ENCODE measurements at places on chromosomes 16 and 17.

- no peak for DNase-seq
Measured at GRCh38 chr16:76910931-76911330, 280.1 kb upstream of the MON1B start.

DNA sequence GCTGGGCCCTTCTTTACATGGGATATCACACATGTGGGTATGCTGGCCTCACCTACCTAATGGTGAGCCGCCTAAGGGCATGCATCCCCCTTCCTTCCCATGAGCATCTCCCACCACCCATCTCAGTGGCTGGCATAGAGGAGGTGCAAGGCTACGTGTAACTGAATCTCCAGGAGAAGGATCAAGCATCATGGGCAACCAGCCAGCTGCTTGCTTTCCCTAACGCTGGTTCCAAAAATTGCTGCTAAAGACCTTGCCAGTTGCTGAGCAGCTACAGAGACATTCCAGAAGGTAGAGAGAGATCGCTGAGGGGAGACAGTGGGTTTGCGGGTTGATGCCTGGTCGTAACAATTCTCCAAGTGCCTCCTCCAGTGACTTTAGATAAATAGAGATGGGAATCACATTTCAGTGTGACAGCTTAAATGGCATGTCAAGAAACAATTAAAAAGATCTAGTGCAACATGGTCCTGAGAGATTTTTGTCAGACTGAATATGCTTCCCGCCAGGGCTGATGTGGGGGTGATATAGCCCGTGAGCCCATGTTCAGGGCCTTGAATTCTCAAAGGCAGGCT, 378.4 kb upstream of the CDH5 start:
- no peak for DNase-seq

DNA sequence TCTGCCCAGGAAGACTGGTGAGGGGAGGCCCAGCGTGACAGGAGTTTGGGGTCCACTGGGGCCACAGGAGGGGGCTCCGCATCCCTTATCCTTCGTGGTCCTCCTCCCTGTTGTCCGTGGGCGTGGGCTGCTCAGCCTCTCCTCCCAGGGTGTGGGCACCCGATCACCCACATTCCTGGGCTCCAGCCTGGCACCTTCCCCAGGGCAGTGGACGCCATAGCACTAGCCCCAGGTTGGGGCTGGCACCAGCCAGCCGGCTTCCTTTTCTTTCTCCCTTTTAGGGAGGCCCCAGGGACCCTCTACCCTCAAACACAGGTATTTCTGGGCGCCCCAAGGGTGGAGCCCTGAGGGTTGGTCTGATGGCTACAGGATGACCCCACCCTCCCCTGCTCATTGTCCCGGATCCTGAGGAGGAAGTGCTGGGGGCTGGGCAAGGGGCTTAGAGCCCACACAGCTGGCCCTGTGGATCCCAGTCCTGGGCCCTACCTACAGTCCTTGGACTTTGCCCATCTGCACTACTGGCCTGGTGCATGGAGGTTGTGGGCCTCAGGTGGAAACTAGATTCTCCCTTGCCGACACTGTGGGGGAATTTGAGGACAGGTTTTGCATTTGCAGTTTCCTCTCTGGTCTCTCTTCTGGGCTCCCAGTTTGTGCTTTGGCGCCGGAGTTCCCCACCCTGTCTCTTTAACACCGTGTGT, 1.1 kb downstream of the KIF1C start:
- DNase-seq: no peak

DNA sequence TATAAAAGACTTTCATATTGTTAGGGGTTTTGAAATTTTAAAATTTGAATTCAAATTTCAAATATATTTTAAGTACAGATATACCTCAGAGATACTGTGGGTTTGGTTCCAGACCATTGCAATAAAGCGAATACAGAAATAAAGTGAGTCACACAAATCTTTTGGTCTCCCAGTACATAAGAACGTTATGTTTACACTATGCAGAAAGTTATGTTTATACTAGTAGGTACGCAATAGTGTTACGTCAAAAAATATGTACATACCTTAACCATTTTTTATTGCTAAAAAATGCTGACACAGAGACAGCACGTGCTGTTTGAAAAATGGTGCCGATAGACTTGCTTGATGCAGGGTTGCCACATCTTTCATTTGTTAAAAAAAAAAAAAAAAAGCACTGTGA, 19.7 kb downstream of the NUP88 start:
- DNase-seq: no peak

DNA sequence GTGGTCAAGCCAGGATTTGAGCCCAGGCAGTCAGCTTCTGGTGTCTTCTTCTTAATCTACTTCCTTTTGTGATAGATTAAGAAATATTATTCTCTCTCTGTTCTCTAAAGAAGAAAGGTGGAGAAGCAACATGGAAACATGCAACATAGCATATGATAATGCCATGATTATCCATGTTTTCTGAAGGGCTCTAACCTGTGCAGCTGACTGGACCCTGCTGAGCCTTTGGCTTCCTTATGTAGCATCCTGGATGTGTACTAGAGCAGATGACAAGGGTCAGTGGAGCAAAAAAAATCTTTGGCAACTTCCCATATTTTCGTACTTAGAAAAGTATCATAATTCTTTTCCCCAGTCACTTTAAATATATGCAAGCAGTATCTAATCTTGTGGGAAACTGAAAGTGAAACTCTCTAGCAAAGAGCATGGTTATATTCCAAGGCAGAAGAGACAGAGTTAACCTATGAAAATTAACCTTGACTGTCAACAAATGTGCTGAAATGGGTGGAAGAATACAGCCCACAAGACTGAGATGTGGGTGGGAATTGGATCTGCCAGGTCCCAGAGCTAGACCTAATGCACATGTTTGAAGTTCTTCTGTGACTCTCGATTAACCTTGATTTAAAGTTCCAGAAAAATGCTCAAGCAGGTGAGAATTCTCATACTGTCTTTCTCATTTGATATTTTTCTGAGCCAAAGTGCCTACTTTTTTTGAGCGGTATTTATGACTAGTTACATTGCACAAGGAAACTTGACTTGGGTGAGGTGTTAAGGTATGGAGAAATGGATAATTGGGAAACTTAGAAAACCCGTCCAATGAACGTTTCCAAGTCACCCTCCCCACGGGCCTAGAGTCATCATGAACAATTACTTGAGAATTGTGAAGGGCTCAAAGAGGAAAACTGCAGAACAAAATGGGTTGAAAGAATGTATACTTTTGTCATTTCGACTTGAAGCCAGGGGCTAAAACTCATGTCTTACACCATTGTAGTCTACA, 248.6 kb downstream of the FTO start:
- DNase-seq: no peak

GRCh38 chr17:76645481-76645880, 1.9 kb upstream of the ST6GALNAC1 start:
- DNase-seq: no peak

GRCh38 chr17:31134576-31134975, 39.8 kb downstream of the NF1 start:
- DNase-seq: no peak

- DNase-seq: no peak
Measured at GRCh38 chr16:64907844-64908243, 214.0 kb downstream of the CDH11 start.

DNA sequence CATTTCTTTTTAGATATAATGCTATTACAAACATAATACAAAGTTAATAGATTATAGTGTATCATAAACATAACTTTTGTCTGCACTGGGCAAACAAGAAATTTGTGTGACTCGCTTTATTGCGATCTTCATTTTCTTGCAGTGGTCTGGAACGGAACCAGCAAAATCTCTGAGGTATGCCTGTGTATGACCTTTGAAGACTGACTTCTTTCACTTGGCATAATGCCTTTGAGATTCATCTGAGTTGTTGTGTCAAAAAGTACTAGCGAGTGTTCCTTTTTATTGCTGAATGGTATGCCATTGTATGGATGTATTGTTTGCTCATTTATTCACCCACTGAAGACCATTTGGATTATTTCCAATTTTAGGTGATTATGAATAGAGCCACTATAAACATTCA, 69.2 kb downstream of the TANC2 start:
- no peak for DNase-seq

- DNase-seq: no peak
Measured at GRCh38 chr16:10036956-10037355, 145.3 kb downstream of the GRIN2A start.
